ENCODE measurements at places on chromosomes 6 and 20.

GRCh38 chr6:121439475-121439874 lies 4.0 kb downstream of the GJA1 start:
- no peak for DNase-seq

DNA sequence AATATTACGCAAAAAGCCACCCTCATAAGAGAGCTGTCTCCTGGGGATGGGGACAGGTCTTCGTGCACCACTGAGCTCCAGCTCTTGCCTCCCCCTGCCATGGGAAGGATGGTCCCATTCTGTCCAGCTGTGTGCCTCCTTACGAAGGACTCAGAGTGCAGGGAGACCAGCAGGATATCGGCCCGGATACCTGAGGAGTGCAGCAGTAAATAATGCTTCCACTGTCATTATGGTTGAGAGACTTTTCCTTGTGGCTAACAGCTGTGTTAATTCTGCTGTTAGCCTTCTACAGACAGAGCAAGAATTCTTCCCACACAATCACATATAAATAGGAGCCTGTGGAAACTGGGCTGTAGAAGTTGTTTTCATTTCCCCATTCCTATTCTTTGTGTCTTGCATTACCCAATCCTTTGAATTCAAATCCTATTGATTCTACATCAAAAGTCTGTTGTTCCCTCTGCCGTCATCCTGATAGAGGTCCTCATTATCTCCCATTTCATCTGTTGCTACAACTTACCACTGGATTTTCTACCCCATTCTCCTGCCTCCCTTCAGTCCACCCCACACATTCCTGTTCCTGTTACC lies 364.6 kb upstream of the SOX4 start:
- DNase-seq = no peak

DNA sequence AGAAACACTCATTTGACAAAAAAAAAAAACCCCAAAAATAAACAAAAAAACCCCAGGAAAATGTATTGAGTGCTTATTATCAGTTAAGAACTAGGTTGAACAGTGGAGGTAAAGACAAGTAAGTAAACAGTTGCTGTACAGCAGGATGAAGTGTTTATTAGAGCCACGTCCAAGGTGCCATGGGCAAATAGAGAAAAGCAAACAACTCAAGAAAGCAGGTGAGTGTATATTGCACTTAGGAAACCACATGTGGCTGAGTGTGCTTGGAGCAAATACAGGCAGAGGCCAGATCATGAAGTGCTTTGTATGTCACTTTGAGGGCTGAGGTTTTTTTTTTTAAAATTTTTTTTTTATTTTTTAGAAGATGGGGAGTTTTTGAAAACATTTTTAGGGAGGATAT lies 98.3 kb downstream of the MACROD2 start:
- DNase-seq = no peak

GRCh38 chr6:143074670-143075318 lies 14.1 kb downstream of the AIG1 start:
- no peak for DNase-seq

DNA sequence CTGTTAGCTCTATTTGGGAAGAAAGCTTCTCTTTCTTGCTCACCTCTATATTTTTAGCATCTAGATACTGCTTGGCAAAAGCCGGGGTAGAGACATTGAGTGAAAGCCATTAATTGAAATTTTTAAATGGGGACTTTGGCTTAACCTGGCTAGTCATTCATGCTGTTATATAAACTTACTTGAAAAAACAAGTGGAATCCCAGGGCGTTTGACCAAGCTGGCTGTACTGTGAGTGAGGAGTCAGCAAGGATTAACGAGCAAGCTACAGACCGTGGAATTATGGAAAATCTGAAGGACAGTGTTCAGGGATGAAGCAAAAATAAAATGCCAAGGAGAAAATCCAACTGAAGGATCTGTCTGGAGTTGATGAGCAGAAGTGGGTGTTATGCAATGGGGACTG lies 232.0 kb downstream of the GRM1 start:
- DNase-seq = no peak

GRCh38 chr6:11712760-11713159 lies 65.8 kb downstream of the ADTRP start:
- no peak for DNase-seq

GRCh38 chr20:32894026-32894483 lies 35.3 kb downstream of the EFCAB8 start:
- peak; percentile 82 for DNase-seq

DNA sequence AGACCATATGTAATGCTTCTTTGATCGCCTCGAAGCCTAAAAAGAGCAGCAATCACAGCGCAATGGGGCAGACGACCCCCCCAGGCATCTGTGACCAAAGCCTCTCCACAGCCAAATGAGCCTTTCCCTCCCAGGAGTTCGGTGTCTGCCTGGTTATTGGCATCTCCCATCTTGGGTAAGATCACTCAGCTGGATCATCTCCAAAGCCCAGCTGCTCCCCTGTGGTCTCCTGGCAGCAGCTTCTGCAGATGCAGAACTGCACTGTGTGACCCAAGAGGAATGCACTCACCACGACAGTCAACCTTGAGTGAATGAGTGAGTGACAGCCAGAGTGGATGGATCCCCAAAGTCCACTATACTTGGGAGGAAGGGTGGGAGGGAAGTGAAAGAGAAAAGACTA lies 44.8 kb upstream of the IYD start:
- no peak for DNase-seq

DNA sequence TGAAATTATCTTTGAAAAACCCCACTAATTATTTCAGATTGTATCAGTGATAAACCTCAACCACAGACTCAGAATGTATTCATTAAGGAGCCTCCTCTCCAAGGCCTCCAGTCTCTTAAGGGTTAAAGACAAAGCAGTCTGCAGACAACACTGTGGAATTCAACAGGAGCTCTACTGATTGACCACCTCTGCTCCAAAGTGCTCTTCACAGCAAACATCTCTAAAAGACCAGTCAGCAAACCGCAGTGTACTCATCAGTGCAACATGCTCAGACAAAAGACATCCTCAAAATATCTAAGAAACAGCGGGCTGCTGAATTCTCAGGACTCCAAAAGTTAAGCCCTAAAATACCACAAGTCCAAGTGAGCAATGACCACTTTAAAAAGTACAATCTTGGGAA lies 42.0 kb downstream of the UQCC1 start:
- no peak for DNase-seq

GRCh38 chr6:139982652-139983295 lies 608.3 kb upstream of the CITED2 start:
- DNase-seq = no peak

GRCh38 chr20:16441546-16442164 lies 131.6 kb downstream of the KIF16B start:
- no peak for DNase-seq

DNA sequence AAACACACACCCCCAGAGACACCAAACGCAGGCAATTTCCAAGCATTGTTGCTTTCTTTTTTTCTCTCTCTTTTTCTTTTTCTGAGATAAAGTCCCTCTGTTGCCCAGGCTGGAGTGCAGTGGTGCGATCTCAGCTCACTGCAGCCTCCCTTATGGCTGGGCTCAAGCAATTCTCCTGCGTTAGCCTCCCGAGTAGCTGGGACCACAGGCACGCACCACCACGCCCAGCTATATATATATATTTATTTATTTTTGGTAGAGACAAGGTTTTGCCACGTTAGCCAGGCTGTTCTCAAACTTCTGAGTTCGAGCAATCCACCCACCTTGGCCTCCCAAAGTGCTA lies 14.0 kb upstream of the SRSF3 start:
- no peak for DNase-seq

DNA sequence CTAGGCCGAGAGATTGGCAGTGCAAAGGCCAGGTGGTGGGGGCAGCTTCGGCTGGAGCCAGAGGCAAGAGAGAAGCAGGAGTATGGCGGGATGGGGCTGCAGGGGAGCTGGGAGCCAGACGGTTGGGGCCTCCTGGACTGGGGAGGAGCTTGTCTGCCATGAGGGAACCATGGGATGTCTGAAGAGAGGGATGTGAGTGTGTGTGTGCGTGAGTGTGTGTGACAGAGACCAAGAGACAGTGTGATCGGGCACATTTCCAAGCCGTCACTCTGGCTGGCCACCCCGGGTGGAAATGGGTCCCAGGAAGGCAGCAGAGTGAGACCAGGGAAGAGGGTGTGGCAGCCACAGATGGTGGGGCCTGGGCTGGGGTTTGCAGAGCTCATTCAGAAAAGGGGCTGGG lies 13.8 kb downstream of the PHACTR3 start:
- no peak for DNase-seq

DNA sequence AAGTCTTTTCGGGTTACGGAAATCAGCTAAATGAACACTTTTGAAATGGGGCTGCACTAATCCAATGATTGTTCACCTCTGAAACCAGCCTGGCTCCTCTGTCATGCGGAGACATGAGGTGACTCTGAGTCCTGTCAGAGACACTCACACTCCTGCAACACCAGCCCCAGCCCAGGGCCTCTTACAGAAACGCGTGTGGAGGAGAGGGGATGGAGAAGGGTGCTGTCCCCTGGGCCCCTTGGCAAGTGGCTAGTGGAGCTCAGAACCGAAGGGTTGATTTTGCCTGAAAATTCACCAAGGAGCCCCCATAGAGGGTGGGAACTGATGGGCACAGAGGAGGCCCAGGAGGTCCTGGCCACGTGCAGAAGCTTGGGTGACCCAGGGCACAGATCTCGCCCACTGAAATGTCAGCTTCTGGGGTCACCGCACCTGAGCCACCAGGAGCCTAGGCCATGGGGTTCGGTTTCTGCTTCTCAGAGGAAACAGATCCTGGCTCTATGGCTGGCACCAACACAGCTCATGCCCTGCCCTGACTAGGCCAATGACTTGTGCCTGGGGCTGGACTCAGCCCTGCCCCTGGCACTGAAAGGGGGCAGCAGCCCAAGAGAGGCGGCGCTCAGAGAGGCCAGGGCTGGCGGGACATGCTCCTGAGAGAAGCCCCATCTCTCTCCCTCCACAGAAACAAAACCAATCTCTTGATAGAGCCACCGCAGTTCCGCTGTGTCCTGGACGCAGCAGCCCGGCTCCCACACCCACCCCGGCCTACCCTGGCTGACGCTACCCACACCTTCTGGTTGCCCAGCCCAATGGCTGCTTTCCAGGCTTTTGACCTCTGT lies 144.7 kb downstream of the ERMARD start:
- DNase-seq = no peak

DNA sequence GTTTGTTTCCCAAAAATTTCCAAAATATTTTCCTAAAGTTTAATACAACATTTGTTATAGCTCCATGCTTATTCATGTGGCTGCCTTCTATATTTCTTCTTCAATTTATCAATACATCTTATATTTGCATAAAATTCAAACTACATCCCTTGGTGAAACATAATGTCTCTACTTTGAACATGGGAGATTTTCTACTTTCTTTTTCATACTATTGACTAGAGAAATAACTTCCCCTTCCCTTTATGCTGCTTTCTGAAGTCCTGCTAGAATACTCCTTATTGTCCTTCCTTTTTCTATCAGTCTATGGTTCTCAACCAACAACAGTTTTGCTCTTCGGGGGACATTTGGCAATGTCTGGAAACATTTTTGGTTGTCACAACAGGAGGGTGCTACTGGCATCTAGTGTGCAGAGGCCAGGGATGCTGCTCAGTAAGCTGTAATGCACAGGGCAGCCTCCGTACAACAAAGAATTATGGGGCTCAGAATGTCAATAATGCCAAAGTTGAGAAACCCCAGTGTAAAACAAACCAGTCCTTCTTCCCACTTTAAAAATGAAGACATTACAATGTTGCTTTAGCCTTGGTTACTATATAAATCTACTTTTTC lies 29.9 kb downstream of the MKKS start:
- no peak for DNase-seq

GRCh38 chr6:88376768-88377387 lies 210.7 kb upstream of the CNR1 start:
- DNase-seq = peak; percentile 27

DNA sequence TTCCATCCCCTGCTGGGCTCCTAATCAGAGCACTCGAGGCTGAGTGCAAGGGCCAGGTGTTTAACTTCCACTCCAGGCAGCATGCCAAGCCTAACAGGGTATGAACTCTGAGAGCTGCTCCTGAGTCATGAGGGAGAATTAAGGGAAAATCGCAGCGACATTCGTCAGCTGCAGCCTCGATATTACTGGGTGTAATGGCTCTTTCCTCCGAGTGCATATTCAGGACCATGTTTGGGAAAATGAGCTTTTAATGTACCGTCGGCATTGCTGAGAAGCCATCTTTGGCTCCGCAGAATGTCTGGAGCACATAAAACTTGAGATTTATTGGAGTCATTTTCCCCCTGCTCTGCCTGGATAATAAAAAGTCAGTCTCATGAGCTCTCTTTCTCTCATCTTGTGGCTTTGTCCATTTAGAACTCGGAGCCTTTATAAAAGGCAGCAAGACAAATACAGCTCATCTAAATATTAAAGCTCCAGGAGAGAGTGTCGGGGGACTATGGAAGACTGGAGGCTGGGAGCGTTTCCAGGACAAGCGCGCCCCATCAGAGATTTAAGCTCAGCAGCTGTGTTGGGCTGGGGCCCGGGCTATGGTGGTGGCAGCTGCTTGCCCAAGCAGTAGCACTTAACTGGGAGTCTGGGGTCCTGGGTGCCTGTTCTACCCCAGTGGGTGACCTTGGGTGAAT lies 103.7 kb downstream of the TOX2 start:
- DNase-seq = peak; percentile 85

DNA sequence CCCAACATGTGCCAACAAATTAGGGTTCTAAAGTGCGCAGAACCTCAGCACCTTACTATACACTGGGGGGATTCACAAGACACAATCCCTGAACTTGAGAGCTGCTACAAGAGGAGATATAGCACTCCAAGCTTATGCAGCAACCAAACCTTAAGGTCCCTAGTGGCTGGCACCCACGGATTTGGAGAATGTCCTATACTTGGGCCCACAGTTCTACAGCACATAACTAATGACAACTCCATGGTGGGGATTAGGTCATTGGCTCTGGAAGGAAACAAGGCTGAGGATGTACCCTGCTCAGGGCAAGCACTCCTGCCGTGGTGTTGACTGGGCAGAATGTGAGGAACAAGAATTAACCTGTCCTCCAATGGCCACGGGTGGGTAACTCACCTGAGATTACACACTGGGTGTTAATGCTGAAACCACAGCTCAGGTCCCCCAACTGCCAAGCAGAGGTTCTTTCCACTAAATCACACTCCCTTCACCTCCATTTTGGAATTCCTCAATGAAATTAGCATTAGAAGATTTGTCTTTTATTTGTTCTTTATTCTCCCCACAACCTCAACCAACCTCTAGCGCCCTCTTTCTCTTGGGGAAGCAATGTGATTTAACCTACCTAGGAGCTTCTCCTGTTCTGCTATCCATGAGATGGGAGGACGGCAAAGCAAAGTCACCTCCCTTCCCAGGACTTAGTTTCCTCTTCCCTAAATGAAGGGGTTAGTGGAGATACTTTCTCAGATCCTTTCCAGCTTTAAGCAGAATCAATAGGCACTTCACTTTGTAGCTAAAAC lies 32.0 kb downstream of the TRERF1 start:
- DNase-seq = no peak

- peak; percentile 82 for DNase-seq
Measured at GRCh38 chr6:11143394-11144371, 32.2 kb upstream of the ERVFRD-1 start.

GRCh38 chr6:70310063-70310694 lies 7.3 kb upstream of the COL9A1 start:
- no peak for DNase-seq

All from osteoblast (primary cell).